ENCODE measurements at places on chromosomes 6 and 20.

- DNase-seq = no peak
These were observed 98.8 kb downstream of the SASH1 start for GRCh38 chr6:148441454-148441911.

DNA sequence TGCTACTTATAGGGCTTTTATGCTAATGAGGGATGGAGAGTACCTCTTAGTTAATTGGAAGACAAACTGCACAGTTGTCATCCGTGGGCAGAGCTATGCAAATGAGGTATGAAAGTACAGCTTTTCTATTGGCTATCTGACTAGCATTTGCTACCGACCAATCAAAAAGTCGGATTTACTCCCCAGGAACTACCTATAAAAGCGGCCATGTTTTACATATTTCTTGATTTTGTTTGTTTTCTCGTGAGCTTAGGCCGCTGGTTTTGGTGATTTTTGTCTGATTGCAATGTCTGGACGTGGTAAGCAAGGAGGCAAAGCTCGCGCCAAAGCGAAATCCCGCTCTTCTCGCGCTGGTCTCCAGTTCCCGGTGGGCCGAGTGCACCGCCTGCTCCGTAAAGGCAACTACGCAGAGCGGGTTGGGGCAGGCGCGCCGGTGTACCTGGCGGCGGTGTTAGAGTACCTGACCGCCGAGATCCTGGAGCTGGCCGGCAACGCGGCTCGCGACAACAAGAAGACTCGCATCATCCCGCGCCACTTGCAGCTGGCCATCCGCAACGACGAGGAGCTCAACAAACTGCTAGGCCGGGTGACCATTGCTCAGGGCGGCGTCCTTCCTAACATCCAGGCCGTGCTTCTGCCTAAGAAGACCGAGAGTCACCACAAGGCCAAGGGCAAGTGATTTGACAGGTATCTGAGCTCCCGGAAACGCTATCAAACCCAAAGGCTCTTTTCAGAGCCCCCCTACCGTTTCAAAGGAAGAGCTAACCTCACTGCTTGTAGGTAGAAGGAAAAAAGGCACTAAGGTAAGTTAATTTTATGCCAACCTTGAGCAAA, 36.9 kb downstream of the HFE start:
- peak; percentile 98 for DNase-seq

DNA sequence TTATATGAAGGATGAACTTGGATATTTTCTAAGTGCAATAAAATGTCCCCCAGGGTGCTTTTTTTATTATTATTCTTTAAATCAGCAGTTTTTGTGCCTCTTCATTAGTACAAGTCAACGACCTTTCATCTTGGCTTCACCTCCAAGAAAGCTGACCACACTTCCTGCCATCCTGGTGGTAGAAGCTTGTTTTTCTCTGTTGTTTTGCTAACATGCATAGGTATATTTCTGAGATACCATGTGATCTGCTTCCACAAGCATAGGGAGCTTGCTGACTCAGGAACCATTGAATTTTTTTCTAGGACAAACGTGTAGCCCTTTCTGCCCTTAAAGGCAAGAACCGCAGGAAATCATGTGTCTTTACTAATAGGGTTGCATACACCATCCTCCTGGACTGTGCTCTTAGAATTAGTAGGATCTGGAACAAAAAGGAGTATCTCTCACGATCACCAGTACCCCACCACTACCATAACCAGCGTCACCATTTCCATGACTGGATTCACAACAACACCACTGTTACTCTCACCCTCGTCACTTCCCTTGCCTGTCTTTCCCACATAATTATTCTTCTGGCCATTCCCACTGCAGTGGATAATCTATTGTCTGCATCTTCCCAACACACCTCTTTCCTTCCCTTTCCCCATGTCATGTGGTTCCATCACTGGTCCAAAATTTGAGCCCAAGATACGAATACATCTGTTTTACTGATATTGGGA, 207.1 kb downstream of the MAFB start:
- DNase-seq = no peak

GRCh38 chr20:23122321-23122720, 36.2 kb upstream of the CD93 start:
- no peak for DNase-seq

Data from GF-D8 (cell line).